AG04449 (cell line): ENCODE measurements at places on chromosomes 13 and 19.

DNA sequence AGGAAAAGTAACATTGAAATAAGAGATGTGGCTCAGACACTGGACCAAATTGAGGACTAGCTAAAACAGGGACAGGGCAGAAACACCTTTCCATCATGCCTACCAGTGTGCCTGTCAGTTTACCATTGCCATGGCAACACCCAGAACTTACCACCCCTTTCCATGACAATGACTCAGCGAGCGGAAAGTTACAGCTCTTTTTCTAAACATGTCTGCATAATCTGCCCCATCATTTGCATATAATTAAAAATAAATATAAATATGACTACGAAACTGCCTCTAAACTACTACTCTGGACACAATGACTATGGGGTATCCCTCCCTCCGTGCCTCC lies 96.0 kb downstream of the UBL3 start:
- no peak for DNase-seq

- DNase-seq = no peak
Measured at GRCh38 chr19:10219678-10220077, 11.5 kb downstream of the S1PR2 start.

GRCh38 chr13:55347528-55347927 lies 1793.2 kb upstream of the PRR20A start:
- no peak for DNase-seq

DNA sequence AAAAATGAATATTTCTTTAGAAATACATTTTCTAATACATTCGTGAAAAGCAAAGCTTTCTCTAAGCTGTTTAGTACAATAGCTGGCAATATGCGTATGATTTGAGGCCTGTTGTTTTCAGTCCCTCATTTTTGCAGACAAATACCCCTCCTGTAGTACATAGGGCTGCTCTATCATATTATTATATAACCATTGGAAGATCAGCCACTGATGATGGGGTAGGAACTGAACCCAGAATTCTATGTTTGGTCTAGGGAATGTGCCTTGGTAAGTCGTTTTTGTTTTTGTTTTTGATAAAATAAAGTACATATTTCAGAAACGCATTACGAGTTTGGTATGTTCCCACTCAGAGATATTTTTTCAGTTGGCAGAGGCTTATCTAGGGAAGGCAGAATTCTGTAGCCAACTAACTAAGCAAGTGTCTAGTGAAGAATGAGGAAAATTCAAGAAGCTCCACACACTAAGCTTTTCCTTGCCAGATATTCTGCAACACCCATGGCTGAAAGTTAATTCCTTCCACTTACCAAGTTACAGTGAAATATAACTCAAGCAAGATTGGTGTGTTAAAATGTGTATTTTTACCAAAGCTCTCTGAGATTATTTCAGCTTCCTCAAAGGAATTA lies 656.9 kb upstream of the MIR17HG start:
- no peak for DNase-seq

DNA sequence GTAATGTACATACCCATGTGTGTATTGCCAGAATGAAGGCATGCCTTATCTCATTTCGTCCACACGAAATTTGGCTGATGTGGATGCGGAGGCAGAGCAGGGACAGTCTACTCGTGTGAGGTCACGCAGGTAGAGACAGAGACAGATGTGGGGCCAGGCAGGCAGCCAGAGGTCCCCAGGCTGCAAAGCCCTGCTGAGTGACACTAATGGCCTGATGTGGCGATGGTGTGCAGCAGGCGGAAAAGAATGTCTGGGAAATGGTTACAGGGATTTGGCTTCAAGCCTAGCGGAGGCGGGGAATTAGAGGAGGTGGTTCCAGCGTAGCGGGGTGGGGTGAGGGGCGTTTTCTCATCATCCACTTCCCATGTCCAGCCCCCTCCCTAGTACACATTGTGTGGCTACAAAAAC lies 4.2 kb upstream of the IZUMO2 start:
- DNase-seq = no peak

DNA sequence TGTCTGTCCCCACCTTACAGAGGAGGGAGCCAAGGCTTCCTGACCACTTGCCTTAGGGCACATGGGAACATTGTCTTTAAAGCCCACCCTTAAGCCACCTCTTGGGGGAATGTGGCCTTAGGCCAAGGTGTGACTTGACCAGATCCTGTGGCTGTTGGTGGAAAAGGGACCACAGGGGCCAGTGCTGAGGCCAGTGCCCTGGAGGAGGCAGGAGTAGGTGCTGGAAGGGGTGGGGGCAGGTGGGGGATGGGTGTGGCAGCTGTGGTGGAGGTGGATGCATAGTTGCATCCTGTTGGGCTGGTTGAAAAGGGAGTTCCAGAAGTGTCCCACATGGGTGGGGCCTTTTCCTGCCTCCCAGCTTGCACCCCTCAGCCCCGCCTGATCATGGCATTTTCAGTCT lies 44.8 kb downstream of the DNM2 start:
- DNase-seq = no peak

- no peak for DNase-seq
Measured at GRCh38 chr19:6906559-6907060, 19.2 kb downstream of the ADGRE1 start.

DNA sequence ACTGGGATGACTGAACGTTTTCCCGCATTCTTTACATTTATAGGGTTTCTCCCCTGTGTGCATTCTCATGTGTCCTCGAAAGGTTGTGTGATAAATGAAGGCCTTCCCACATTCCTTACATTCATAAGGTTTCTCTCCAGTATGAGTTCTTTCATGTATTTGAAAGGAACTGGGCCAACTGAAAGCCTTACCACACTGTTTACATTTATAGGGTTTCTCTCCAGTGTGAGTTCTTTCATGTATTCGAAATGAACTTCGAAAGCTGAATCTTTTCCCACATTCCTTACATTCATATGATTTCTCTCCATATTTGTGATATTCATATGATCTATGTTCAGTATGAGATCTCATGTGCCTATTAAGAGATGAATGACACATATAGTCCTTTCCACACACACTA lies 19.4 kb downstream of the ZNF709 start:
- DNase-seq = no peak

- DNase-seq = peak; percentile 83
Measured at GRCh38 chr13:33251131-33251661, 34.4 kb downstream of the STARD13 start.

GRCh38 chr13:29907670-29908069 lies 57.3 kb upstream of the UBL3 start:
- DNase-seq = no peak

GRCh38 chr13:94414708-94415107 lies 64.8 kb downstream of the DCT start:
- no peak for DNase-seq

DNA sequence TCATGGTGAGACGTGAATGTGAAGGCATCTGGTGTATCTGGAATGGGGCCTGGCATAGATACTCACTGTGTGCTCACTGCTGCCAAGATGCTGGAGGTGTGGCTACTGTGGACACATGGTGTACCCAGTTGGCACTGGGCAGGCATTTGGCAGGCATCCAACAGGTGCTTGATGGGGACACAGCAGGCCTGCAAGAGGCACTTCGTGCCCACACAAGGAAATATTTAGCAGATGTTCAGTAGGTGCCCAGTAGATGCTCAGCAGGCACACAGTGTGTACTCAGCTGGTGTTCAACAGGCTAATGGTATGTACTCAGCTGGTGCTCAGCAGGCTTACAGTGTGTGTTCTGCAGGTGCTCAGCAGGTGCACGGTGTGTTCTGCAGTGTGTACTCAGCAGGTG lies 14.2 kb downstream of the CRTC1 start:
- DNase-seq = no peak

DNA sequence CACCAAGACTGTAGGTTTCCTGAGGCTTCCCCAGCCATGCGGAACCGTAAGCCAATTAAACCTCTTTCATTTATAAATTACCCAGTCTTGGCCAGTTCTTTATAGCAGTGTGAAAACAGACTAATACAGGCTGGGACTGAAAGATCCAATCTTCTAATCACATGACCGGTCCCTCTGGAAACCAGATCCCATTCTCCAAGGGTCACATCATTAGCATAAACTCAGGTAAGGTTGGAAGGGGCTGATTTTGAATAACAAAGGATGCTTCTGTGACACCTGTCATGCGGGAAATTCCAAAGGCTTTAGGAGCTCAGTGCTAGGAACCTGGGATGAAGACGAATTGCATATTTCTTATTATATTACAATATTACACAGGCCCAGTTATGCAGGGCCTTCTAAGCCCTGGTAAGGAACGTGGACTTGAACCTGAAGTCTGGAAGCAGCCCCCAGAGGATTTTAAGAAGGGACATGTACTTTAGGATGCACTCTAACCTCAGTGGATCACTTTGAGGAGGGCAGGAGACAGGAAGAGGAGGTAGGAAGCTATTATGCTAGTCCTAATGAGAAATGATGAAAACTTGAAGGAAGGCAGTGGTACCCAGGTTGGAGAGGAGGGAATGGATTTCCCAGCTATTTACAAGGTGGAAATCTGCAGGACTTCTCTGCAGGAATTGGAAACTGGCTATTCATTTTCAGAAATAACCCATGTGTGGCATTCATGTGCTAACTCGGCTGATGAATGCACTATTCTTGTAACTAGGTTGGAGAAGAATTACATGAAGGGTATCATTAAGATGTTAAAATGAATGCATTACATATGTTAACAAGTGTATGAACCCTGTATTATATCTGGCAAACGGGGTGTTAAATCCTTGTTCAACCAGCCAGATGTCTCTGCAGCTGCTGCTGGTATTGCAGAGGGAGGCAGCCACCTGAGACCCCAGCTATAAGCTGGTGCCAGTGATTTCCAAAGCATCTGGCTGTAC lies 19.3 kb downstream of the TNFSF11 start:
- no peak for DNase-seq

DNA sequence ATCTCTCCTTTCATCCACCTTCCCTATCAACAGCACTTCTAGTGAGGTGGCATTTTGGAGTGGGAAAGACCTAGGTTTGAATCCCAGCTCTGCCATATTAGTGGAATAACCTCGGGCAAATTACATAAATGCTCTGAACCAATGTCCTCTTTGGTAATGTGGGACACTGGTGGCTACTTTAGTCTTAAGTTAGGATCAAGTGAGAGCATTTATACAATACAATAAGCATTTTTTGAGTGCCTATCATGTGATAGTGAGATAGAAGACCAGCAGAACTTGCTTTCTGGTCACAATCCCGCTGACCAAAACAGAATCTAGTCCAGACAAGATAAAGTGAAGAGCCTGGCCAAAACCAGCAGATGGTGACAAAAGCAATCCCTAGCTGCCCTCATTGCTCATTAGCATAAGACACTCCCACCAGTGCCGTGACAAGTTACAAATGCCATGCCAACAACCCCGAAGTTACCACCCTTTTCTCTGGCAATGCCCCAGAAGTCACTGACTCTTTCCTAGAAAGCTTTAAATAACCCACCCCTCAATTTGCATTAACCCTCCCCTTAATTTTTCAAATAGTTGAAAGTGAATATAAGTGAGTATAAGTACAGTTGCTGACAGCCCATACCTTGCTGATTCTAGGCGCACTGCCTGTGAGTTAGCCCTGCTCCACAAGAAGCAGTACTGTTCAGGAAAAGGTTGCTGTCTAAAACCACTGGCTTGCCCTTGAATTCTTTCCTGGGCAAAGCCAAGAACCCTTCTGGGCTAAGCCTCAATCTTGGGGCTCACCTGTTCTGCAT lies 28.9 kb upstream of the KPNA3 start:
- no peak for DNase-seq

GRCh38 chr19:51508059-51508733 lies 6.6 kb upstream of the SIGLEC12 start:
- no peak for DNase-seq

GRCh38 chr13:60538566-60538965 lies 141.5 kb downstream of the TDRD3 start:
- no peak for DNase-seq

GRCh38 chr13:40376296-40376849 lies 290.1 kb downstream of the FOXO1 start:
- DNase-seq = no peak

- DNase-seq = no peak
Measured at GRCh38 chr13:81018936-81019335, 678.0 kb upstream of the SPRY2 start.

- DNase-seq = no peak
Measured at GRCh38 chr13:25217023-25217885, 45.2 kb upstream of the AMER2 start.

DNA sequence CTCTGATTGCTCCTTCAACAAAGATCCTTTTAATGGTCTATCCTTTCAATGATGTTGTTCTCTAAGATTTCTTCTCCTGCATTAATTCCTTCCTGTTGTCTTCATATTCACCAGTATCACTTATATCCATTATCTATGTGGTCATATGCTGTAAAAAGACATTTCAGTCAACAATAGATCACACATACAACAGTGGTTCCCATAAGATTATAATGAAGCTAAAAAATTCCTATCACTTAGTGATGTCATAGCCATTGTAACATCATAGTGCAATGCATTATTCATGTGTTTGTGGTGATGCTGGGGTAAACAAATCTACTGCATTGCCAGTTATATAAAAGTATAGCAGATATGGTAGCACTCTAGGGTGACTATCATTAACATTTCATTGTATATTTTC lies 266.1 kb downstream of the LHFPL6 start:
- no peak for DNase-seq

- DNase-seq = no peak
Measured at GRCh38 chr19:1577929-1578618, 9.9 kb upstream of the MEX3D start.

DNA sequence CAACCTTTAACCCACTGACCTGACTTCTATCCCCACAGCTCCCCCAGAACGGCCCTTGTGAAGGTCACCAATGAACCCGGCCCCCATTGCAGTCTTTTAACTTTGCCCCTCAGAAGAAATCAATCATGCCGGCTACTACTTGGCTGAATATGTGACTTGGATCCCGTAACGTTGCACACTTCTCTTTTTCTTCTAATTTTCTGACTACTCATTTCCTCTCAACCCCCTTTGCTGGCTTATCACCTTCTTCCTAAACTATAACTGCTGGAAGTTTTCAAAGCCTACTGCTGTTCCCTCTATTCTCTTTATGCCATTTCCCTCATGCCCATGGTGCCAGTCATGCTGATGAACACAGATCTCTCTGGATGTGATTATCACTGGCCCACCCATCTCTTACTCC lies 367.6 kb downstream of the DNAJC15 start:
- no peak for DNase-seq

- no peak for DNase-seq
Measured at GRCh38 chr19:13094771-13095392, 7.8 kb downstream of the LYL1 start.

GRCh38 chr13:113800576-113800926 lies 41.5 kb downstream of the TMEM255B start:
- no peak for DNase-seq

DNA sequence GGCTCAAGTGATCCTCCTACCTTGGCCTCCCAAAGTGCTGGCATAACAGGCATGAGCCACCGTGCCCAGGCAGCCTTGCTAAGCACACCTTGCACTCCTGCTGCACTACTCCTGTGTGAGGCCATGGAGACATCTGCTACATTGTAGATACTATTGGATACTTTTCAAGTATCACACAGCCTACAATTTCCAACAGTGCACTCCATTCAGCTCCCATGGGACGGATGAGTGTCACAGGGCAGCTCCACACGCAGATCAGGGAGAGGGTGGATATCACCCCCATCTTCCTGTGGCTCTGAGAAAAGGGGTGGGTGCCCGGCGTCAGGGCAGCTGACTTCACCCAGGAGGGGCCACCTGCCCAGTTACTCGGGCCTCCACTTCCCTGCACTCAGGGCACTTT lies 39.1 kb upstream of the CCNE1 start:
- DNase-seq = no peak
